ENCODE measurements at places on chromosomes 1 and 21.
A peak's percentile ranks its signal among the peaks of the same experiment; 100 is the strongest.

GRCh38 chr21:25608044-25608737 is 910 bp upstream of the MRPL39 start:
- peak; percentile 79 for DNase-seq

DNA sequence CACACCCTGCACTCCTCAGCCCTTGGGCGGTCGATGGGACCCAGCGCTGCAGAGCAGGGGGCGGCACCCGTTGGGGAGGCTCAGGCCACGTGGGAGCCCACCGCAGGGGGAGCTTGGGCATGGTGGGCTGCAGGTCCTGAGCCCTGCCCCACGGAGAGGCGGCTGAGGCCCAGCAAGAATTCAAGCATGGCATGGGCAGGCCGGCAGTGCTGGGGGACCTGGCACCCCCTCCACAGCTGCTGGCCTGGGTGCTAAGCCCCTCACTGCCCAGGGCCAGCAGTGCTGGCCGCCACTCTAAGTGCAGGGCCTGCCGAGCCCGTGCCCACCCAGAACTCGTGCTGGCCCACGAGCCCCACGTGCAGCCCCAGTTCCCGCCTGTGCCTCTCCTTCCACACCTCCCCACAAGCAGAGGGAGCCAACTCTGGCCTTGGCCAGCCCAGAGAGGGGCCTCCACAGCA is 555.0 kb upstream of the ADGRL4 start:
- no peak for DNase-seq

DNA sequence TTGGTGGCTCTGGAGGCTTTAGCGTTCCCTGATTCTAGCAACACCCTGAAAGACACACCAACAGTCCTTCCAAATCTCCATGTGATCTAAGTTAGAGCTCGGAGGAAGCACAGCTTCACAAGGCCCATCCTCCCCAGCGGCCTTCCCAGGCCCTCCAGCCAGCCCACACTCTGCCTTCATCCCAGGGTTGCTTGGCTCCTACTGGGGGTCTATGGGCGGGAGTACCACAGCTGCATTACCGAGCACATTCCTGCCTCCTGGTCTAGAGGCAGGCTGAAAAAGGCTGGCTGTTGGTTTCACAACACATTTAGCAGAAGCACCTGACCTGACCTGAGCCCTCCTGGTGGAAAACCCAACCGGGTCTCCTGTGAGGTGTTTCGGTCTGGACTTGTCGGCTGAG is 54.7 kb upstream of the TRIM67 start:
- DNase-seq = no peak

DNA sequence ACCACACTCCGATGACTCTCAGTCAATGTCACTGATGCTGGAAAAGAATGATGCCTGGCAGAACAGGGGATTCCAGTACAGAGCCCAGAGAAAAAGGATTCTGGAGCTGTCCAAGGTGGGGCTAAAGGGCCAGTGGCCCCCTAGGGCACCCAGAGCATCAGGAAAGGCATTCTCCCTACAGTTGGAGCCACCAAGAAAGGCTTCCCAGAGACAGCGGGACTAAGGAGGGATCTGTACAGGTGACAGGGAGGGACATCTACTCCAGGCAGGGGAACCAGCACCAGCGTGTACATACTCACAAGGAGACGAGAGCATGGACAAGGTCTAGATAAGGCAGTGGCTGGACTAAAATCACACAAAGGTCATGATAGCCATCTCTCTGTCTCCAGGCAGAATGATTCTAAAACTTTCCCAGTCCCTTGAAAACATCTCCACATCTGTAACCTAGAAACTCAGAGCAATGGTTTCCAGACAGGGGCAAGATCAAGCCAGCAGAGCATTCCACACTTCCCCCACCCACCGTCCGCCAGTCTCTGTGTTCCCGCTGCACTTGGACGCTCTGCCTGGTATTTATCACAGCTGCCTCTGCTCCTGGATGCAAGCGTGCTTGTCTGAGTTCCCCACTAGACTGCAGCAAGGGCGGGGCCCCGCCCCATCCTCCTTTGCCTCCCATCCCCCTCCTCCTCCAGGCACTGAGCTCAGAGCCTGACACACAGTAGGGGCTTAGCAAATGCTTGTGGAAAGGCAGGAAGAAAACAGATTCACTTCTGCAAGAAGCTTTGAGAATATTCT is 111.6 kb upstream of the ZC3H12A start:
- peak; percentile 73 for DNase-seq

DNA sequence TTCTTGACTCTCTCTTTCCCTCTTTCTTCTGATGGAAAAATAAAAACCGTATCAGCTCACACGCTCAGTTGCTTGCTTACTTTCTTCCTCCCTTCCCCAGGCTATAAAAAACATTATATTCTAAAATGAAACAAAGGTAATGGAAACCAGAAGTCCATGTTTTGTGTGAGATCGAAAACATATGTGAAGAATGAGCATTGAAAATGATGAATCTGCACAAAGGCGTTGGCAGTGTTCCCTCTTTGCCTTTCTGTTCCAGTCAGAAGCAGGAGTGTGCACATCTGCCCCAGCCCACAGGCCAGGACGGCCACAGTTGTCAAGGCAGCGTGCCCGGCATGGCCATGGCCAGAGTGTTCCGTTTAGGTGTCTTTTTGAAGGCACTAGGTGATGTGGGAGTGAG is 185.3 kb upstream of the USP24 start:
- no peak for DNase-seq

DNA sequence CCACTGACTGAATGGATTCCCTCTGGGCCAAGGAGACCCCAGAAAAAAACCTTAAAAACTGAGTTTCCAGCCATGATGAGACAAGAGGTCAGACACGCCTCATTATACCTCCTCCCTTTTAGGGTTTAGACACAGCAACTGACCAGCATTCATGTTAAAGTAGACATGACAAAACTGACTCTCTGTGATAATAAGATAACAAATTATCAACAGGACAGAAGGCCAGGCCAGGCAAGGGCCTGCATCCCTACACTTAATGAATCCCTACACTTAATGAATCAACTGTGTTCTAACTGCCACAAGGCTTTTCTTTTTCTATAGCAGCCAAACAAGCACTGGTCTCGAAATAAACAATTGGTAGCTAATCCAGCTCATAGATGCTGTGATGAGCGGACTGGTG is 33.3 kb upstream of the FAM89A start:
- DNase-seq = no peak

DNA sequence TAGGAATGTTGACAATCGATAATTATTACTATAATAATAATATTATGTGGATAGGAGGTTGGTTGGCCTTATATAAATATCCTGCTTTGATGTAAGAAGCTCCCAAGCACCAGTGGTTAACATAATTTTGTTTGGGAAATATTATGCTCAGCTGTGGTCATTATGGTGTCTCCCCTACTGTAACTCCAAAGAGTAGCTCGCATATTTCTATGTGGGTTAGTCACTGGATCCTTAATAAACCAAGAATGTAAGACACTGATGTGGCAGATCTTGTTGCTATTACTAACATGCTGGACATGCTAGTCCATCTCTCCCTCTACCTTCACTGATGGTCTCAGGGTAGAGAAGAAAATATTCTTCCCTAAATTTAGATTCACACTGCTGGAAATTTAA is 79.2 kb upstream of the RALGPS2 start:
- no peak for DNase-seq

GRCh38 chr21:18151046-18151445 is 93.6 kb upstream of the CHODL start:
- DNase-seq = no peak

DNA sequence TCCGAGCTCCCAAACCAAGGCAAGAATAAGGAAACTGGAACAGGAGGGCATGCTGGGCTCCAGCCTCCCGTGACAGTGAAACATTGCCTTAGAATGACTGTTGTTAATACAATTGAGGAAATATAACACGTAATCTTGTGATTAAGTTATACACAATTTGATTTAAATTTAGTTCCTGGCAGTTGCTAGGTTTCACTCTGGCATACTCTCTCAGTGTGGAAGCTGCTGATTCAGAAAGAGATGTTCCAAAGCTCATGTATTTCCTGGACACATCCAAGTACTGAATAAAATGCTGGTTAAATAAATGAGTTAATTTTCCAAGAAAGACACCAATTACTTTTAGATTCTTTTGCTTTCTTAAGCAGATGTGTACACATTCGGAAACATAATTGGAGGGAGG is 176.1 kb downstream of the GRIK1 start:
- no peak for DNase-seq

GRCh38 chr1:212430955-212431394 is 1.7 kb upstream of the NENF start:
- no peak for DNase-seq

DNA sequence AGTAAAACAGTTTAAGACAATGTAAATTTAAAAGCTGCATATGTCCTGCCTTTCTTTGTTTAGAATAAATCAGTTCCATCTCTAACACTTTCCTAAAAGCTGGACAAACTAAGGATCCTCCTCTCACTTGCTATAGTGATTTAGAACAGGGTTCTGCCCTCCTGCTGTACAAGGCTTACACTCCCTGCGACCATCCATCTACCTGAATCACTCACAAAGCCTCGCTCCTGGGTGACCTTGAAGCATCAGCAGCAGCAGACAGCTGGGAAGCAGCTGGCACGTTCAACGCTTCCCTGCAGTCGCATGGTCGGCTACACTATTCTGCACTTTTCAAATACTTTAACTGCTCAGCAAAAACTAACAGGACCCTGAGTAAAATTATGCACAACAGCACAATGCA is 128.0 kb downstream of the NTPCR start:
- no peak for DNase-seq

DNA sequence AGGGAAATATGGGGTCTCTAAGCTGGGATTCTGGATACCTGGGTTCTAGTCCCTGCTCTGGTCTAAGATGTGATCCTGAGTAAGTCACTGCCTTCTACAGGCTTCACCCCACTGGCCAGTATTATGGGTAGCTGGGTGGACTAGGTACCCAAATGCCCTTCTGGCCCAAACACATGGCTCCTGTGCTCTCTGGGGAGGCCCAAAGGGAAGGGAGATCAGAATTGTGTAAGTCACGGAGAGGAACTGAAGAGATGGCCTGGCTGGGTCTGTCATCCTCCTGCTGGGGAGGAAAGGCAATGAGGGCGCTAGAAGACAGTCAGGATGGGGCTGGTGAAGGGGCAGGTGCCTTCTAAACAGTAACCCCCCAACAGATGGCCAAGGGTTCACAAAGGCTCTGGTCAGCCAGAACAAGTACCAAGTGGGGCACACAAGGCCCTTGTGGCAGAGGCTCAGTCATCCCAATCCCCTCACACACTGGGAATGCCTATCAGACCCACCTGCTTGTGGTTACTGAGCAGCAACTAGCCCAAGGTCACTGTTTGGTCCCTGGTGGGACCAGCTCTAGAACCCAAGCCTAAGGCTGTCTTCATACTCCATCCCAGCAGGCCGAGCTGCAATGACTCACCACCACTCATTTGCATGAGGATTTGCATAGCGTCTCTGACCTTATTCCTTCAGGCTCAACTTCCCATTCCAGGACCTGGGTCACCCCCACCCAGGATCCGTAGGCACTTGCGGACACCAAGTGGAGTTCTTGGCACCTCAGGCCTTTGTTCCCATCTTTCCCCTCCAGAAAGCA is 9.2 kb downstream of the MEF2D start:
- no peak for DNase-seq

- DNase-seq = no peak
These were observed 52.8 kb upstream of the ACTRT2 start for GRCh38 chr1:2968471-2968881.

- no peak for DNase-seq
These were observed 61.3 kb downstream of the ASB17 start for GRCh38 chr1:75870951-75871350.

DNA sequence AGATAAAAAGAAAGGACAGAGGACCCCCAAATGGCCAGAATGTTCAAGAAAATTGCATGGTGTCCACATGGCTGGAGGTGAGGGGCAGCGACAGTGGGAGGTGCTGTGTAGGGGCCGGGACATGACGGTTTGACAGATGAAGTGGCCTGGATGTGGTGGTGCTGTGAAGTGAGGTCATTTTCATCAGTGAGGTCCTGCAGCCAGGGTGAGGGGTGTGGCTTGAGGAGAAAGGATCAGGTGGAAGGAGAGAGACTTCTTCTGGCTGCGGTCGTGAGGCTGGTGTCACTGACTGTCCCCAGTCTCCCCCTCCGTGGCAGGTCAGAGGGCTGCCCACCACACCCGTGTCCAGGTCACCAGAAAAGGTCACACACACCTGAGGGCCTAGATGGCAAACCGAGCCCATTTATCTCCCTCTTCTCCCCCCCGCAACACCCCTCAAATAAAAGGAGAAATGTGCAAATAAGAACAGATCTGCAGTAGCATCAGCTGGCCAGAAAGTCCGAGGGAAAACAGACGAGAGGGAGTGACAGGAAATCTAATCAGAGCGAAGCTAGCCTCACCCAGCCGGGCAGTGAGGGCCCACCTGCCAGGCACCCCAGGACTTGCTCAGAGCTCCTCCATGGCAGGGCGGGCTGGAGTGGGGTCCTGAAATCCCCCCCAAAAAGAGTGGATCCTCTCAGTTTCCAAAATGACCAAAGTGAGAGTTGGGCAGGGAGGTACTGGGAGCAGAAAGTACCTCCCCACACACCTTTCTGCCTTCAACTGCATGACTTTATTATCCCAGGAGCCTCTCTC is 148.5 kb upstream of the EDN2 start:
- no peak for DNase-seq

GRCh38 chr1:213600879-213601278 is 386.9 kb upstream of the PROX1 start:
- no peak for DNase-seq

- no peak for DNase-seq
These were observed 206.5 kb downstream of the TNR start for GRCh38 chr1:175536921-175537320.

DNA sequence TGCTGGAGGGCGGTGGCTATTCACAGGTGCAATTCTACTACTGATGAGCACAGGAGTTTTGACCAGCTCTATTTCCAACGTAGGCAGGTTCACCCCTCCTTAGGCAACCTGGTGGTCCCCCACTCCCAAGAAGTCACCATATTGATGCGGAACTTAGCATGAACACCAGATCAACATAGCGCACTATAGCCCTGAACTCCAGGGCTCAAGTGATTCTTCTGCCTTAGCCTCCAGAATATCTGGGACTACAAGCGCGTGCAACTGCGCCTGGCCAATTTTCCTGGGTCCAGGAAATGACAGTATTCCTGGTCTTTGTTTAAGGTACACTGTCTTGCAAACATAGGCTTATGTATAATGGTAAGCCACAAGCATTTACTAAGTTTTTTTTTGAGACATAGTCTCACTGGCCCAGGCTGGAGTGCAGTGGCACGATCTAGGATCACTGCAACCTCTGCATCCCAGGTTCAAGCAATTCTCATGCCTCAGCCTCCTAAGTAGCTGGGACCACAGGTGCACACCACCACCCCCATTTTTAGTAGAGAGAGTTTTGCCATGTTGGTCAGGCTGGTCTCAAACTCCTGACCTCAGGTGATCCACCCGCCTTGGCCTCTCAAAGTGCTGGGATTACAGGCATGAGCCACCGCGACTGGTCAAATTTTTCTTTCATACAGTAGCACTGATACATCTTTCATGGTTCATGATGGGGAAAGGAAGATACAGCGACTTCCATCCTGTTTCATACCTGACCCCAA is 12.6 kb downstream of the MCL1 start:
- DNase-seq = no peak

DNA sequence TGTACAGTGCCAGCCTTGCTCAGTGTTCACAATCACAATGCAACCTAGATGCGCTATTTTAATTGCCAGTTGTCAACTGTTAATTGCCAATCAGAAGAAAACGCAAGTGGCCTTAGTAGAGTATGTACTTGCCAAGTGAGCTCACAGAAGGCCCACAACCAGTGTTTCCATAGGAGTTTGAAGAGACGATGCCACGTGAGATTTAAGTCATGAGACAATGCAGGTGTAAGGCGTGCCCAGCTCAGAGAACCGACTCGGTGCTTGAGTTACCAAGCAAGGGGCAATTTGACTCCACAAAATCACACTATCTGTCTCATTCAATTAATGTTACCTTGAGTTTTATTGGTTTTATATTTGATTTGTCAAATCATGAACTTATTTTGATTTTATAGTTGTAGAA is 65.6 kb downstream of the TEX35 start:
- no peak for DNase-seq
